ENCODE measurements at places on chromosomes 16 and 17.

- DNase-seq: no peak
These were observed 64.2 kb downstream of the SPECC1 start for GRCh38 chr17:20073055-20073979.

GRCh38 chr16:5175266-5175665 lies 77.7 kb upstream of the EEF2KMT start:
- DNase-seq: no peak

DNA sequence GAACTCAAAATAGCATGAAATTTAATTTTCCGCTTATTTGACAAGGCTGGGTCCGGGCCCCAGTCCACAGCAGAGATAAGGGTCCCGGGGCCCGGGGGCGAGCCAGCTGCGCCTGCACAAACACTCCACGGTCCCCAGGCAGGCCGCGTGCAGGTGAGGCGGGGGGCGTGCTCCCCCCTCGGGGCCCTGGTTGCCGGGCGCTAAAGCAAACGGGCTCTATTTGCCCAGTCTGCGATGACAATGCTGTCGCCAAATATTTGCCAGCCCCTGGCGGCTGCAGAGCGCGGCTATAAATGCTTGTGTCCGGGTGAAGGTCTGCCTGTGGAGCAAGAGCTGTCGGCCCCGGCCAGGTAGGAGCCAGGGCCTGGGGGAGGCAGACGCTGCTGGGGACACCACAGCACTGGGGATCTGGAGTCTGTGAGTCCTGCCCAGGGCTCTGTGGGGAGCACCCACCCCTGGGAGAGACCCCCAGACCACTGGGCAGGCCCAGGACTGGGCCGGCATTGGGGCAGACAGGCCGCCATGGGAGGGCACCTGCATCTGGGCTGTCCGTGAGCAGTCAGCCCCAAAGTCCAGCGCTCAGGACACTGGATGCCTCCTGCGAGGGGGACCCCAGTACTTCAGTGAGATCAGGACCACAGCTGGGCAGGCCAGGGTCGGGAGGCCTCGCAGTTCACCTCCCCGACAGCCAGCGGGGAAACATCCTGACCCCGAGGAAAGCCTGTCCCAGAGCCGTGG lies at the start of gene PERCC1:
Gene PERCC1 (plus strand): TSS at position 320 of the 738 bp plus-strand sequence. CDS start 1,516 bp downstream, outside the sequence.
- DNase-seq: no peak

GRCh38 chr17:1764284-1764683 lies 2.4 kb downstream of the SERPINF1 start:
- peak; percentile 71 for DNase-seq

GRCh38 chr17:80692931-80693467 lies 148.4 kb downstream of the RPTOR start:
- no peak for DNase-seq

GRCh38 chr16:57191056-57191571 lies 5.0 kb downstream of the RSPRY1 start:
- no peak for DNase-seq

GRCh38 chr17:46771561-46772474 lies 46.7 kb downstream of the WNT3 start:
- DNase-seq: no peak

DNA sequence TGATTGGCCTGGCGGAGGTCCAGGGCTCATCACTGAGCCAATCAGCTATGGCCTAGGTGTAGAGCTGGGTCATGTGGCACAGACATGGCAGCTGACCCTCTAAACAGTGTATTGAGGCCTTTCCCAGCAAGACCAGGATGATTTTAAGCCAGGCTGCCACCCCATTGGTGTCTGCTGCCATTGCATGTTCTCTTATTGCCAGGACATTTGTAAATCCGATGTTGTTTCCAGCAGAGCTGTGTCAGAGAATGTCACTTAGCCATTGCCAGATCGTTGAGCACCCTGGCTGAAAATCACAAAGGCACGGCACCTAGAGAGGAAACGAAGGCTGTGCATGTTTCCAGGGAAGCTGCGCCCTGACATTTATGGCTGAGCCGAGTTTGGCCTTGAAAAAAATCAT lies 33.4 kb downstream of the RBFOX1 start:
- no peak for DNase-seq

All from AG09319 (cell line).